ENCODE measurements at places on chromosomes 5 and 9.

- DNase-seq, result no peak
Measured at GRCh38 chr5:51650824-51651223, 267.6 kb downstream of the ISL1 start.

- no peak for DNase-seq
Measured at GRCh38 chr5:146626936-146627335, 110.9 kb upstream of the GPR151 start.

DNA sequence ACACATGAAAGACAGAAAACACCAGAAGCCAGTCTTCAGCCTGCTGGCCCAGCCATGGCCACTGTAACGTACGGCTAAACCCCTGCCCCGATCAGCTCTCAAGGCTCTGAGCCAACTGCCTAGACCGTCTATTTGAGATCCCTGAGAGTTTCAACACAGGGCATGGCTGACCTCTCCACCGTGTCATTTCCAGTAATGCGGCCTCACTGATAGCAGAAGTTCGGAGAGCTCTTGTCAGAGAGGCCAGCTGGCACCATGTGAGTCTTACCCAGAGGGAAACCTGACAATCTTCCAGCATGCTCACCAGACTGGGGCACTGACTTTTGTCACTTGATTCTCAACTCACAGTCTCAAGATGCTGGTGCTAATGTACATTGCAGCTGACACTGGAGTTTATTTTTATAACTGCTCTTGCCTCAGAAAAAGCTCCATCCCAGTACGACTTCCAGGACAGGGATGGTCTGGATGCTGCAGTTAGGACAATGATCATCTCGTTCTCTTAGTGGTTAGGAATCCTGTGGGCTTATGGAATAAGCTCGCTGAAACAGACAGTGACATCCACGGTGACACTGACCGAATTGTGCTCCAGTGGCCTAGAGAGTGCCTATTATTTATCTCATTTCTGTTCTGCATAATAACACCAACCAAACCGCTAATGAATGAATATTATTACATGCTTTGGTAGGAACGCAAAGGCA lies 372.7 kb downstream of the ICE1 start:
- DNase-seq, result no peak

- no peak for DNase-seq
Measured at GRCh38 chr9:28956116-28956880, 1383.0 kb upstream of the C9orf72 start.

DNA sequence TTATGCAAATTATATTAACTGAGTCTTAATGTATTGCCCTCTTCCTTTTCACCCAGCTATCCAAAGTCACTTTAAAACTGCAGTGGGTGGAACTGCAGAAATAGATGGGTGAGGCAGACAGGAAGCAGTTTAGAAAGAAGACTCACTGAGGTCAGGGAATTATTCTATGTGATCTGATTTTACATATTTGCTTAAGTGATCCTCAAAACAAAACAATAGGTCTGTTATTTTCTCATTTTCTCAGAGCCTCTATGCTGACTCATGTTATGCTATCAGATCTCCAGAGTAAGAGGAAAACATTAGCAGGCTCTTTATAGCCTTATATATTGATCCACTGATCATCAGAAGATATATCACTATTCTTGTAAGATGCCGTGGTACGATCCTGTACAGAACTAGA lies 63.5 kb downstream of the MRPS27 start:
- no peak for DNase-seq

- DNase-seq, result no peak
Measured at GRCh38 chr9:131971482-131972074, 108.1 kb downstream of the MED27 start.

DNA sequence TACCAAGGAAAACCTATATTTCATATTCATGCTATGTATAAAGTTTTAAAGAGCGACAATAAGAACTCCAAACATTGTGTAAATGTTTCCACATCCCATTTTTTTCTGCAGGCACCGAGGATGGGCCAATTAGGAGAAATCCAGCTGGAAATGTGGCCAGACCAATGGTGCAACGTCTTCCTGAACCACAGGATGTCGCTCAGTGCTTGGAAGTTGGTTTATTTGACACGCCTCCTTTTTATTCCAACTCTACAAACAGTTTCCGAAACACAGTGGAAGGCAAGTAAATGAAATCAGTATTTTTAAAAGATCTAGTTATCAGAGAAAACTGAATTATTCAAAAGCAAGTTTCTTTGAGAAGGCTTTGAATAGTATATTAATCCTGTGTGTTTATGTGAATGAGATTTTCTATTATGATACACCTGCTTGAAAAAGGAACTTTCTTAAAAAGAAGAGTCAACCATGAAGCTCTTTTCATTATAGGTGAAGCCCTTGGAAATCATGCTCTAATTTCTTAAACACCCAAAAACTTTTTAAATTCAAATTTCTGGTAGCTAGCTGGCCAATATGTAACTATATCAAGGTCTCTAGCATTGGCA lies 9.1 kb downstream of the TYRP1 start:
- DNase-seq, result no peak

- DNase-seq, result no peak
Measured at GRCh38 chr9:91253488-91253887, 108.2 kb downstream of the AUH start.

DNA sequence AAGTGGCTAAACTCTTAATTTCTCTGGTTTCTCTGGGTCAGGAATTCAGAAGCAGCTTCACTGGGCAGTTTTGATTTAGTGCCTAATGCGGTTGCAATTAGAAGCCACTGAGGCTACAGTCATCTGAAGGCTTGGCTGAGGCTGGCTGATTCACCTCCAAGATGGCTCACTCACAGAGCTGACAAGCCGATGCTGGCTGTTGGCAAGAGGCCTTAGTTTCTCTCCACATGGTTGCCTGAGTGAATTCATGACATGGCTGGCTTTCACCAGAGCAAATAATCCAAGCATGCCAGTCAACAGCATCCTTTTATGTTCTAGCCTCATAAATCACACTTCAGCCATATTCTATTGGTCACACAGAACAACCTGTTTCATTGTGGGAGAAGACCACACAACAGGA lies 2.8 kb upstream of the CDK7 start:
- no peak for DNase-seq

- DNase-seq, result no peak
Measured at GRCh38 chr9:5790923-5791322, 42.0 kb downstream of the ERMP1 start.

- no peak for DNase-seq
Measured at GRCh38 chr5:18379189-18379588, 744.9 kb downstream of the TAF11L14 start.

DNA sequence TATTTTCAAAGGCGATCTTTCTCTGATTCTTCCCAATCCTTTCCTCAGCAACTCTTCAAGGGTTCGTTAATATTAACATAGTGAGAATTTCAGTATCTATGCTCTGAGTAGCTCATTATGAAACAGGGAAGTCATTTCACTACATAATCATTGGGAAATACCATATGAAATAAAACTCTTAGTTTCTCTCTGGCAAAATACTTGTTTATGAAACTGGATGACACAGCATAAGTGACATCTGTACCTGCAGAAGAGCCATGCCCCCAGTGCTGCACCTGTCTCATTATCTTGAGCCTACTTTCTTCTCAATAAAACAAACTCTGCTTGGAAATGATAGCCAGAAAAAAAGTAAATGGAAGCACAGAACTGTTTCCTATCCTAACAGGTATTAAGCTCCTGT lies 33.8 kb upstream of the OTULIN start:
- no peak for DNase-seq

DNA sequence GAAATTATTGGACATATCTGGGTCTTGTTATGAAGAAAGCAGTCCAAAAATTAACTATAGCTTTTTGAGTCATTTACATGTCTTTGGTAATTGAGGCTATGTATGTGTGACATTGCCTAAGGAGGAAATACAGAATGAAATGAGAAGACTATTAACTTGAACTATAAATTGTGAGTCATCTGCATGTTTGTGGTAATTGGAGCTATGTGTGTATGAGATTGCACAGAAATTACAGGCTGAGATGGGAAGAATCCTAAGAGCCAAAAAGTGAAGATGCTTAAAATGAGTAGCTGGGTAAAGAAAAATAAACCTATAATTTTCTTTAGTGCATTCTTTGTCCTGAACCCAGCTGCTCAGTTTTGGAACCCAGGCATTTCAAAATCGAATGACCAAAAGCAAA lies 747.6 kb upstream of the EDIL3 start:
- DNase-seq, result no peak

GRCh38 chr5:112800891-112801290 lies 60.2 kb upstream of the SRP19 start:
- DNase-seq, result no peak

- DNase-seq, result peak; percentile 66
Measured at GRCh38 chr5:108728566-108729241, 19.0 kb upstream of the FER start.

DNA sequence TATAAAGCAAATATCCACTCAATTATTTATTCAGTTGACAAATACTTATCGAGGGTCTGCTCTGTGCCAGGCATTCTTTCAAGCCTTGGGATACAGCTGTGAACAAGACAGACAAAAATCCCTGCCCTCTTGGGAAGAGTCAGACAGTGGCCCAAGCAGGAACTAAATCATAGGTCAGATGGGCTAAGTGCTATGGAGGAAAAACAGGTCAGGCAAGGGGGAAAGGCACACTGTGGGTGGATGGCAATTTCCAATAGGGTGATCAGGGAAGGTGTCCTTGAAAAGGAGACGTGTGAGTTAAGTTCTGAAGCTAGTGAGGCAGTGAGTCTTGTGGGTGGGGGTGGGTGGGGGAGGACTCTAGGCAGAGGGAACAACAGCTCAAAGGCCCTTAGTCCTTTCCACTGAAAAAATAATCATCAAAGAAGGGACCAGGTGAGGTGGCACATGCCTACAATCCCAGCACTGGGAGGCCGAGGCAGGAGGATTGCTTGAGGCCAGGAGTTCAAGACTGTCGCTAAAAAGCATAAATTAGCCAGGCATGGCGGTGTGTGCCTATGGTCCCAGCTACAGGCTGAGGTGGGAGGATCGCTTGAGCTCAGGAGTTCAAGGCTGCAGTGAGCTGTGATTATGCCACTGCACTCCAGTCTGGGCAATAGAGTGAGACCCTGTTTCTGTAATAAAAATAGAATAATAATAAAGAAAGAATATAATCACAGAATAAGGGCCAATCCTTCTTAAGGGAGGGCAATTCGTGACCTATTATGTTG lies 95.2 kb upstream of the CPEB4 start:
- no peak for DNase-seq

DNA sequence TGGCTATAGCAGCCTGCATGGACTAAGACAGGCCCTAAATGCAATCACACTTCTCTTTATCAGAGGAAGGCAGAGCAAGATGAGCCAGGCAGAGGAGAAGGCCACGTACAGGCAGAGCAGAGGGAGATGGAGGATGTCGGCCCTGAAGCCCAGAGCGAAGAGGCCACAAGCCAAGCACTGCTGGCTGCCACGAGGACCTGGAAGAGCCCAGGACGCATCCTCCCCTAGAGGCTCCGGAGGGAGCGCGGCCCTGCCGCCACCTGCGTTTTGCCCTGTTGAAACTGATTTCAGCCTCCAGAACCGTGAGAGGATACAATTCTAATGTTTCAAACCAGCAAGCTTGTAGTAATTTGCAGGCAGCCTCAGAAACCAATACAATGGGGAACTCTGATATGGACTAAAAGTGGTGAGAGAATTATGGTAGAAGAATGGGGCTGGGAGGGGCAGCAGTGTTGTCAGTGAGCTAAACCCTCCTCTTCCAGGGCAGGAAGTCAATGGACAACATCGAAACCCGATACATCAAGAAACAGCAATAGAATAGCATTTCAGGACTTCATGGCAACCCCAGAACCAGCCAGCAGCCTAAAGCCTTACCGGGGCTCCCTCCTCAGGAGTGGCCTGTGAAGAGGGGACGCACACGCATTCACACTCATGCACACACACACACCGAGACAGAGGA lies 32.6 kb downstream of the ADAMTS2 start:
- DNase-seq, result no peak

DNA sequence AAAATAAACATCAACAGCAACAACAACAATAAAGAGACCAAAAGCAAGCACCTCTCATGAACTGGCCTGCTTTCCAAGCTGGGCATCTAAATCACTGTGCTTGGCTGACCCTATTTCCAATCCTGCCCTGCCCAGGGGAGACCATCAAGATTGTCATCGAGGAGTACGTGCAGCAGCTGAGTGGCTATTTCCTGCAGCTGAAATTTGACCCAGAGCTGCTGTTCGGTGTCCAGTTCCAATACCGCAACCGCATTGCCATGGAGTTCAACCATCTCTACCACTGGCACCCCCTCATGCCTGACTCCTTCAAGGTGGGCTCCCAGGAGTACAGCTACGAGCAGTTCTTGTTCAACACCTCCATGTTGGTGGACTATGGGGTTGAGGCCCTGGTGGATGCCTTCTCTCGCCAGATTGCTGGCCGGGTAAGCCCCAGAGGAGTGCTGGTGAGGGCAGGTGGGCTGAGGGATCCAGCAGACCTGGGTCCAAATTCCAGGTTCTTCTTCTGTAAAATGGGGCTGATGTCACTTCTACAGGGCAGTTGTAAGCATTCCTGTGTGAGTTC lies 15.6 kb downstream of the PTGS1 start:
- DNase-seq, result no peak

- no peak for DNase-seq
Measured at GRCh38 chr5:107127878-107128277, 542.9 kb downstream of the EFNA5 start.

GRCh38 chr5:68227532-68228160 lies 12.1 kb downstream of the PIK3R1 start:
- DNase-seq, result no peak

GRCh38 chr9:123943671-123944070 lies 13.7 kb upstream of the DENND1A start:
- DNase-seq, result no peak

DNA sequence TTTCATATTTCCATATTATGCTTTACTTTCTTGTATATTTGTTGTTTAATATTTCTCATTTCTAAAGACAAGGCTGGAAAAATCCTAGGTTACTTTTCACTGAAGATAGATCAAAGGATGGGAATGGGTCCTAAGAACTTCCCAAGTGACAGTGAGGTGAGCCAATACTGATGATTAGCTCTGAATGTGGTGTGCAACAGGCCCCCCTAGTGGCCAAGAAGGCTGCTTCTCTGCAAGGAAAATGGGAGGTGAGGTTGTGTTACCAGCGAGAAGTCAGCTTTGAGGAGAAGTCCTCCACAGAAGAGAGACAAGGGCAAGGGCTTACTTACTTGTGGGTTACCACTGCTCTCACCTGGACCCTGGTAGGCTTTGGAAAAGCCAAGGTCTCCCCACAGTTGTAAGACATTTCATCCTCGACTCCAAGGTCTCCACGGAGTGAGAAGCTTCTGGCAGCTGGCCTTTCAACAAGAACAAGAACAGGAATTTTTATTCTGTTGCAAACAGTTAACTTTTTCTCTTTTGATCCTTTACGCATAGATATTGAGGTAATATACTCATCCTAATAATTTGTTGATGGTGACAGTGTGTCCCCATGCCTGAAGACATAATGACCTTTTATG lies 69.9 kb downstream of the MAMDC2 start:
- DNase-seq, result no peak

GRCh38 chr5:101600614-101601013 lies 695.5 kb downstream of the SLCO4C1 start:
- DNase-seq, result no peak

DNA sequence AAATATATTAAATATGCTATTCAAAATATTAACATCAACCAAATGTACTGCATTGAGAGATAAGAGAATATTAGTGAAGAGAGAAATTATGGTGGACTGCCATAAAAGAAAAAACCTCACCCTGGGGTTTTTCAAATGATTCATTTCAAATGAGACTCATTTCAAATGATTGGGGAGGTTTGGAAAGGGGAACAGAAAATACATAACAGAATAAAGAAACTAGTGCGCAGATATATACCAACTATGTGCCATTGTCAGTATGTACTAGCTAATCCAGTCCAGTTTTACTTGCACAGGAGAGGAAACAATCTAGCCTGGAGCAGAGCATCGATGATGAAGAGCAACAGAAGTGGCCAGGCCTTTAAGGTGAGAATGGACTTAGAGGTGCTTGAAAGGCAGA lies 651.6 kb upstream of the RORB start:
- no peak for DNase-seq

- DNase-seq, result no peak
Measured at GRCh38 chr5:1998348-1998669, 115.6 kb upstream of the IRX4 start.
